B cell (primary cell): ENCODE measurements at places on chromosomes 7 and 10. TPM values are rescaled to one million over a fixed set of nuclear protein-coding genes. Genes with fewer than 3 reads are reported as not detected.

GRCh38 chr10:104424719-104425118, 71.1 kb downstream of the CFAP58 start:
- no peak overlapping the region for H3K4me3 ChIP-seq
- H3K4me1 ChIP-seq, result no peaks in the 10 kb centered on the region
- no peak for DNase-seq
- H3K36me3 ChIP-seq, result no peaks in the 10 kb centered on the region
- H3K27me3 ChIP-seq, result no peaks in the 10 kb centered on the region

- H3K27me3 ChIP-seq, result no peaks in the 10 kb centered on the region
- no peak overlapping the region for H3K4me3 ChIP-seq
- no peaks in the 10 kb centered on the region for H3K36me3 ChIP-seq
- DNase-seq, result peak; percentile 19
- H3K27ac ChIP-seq, result no peak overlapping the region
Observed at GRCh38 chr7:150753826-150754603, 16.8 kb downstream of the GIMAP5 start.

GRCh38 chr10:58152673-58153263, 114.9 kb downstream of the IPMK start:
- no peaks in the 10 kb centered on the region for H3K27me3 ChIP-seq
- no peak overlapping the region for H3K4me3 ChIP-seq
- H3K27ac ChIP-seq, result no peak overlapping the region
- DNase-seq, result peak; percentile 22
- H3K36me3 ChIP-seq, result no peaks in the 10 kb centered on the region

DNA sequence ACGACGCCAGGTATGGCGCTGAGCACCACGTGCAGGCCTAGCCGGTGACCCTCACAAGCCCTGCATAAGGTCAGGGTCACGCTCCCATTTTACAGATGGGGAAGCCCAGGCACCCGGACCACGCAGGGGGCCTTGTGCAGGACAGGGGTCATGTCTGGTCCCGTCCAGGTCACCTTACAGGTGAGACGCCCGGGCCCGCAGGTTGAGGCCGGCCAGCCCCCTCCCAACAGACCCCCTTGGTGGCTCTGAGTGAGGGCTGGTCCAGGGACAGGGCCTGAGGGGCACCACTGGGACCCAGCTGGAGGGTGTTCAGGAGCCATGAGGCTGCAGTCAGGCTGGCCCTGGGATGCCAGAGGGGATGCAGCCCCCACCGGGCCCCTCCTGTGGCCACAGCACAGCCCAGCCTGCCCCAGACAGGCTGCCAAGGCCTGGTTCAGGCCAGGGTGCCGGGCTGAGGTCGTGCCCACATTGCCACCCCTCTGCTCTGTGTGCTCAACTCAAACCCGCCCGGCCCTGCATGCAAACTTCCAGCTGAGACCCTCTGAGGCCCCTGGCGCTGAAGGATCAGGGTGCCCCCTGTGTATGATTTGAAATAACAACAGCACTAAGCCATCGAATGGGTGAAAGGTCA, 69.0 kb downstream of the PWWP2B start:
- H3K4me3 ChIP-seq, result no peak overlapping the region
- H3K4me1 ChIP-seq, result no peaks in the 10 kb centered on the region
- H3K27ac ChIP-seq, result no peak overlapping the region
- no peaks in the 10 kb centered on the region for H3K36me3 ChIP-seq
- H3K27me3 ChIP-seq, result no peaks in the 10 kb centered on the region

GRCh38 chr10:44382981-44383748, 1.7 kb downstream of the CXCL12 start:
- no peak for DNase-seq
- no peaks in the 10 kb centered on the region for H3K36me3 ChIP-seq
- H3K4me1 ChIP-seq, result no peaks in the 10 kb centered on the region

- no peak overlapping the region for H3K27ac ChIP-seq
- H3K4me1 ChIP-seq, result no peaks in the 10 kb centered on the region
- H3K4me3 ChIP-seq, result no peak overlapping the region
- H3K36me3 ChIP-seq, result no peaks in the 10 kb centered on the region
- H3K27me3 ChIP-seq, result no peaks in the 10 kb centered on the region
Observed at GRCh38 chr10:59090817-59091622, 85.4 kb upstream of the PHYHIPL start.

DNA sequence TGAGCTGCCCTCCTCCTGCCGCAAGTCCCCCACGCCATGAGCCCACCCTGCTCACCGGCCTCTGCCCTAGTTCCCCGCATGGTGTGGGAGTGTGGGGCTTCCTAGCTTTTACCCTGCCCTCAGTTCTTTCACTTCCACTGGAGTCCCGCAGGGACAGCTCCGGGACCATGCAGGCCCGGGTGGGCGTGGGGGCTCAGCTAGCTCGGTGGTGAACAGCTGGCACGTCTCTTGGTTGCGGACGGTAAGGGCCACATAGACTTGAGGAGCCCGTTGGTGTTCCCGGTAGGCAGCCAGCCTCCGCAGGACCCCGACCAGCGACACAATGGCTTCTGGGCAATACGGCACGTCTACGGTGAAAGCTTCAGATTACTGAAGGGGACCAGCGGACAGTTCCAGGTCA, 108.9 kb upstream of the CCZ1B start:
- H3K4me3 ChIP-seq, result no peak overlapping the region
- DNase-seq, result no peak
- no peaks in the 10 kb centered on the region for H3K4me1 ChIP-seq
- no peaks in the 10 kb centered on the region for H3K36me3 ChIP-seq
- no peak overlapping the region for H3K27ac ChIP-seq

- no peak for DNase-seq
- H3K27me3 ChIP-seq, result no peaks in the 10 kb centered on the region
- H3K36me3 ChIP-seq, result no peaks in the 10 kb centered on the region
- H3K27ac ChIP-seq, result no peak overlapping the region
- no peak overlapping the region for H3K4me3 ChIP-seq
Observed at GRCh38 chr7:146720195-146720594, 603.6 kb downstream of the CNTNAP2 start.

DNA sequence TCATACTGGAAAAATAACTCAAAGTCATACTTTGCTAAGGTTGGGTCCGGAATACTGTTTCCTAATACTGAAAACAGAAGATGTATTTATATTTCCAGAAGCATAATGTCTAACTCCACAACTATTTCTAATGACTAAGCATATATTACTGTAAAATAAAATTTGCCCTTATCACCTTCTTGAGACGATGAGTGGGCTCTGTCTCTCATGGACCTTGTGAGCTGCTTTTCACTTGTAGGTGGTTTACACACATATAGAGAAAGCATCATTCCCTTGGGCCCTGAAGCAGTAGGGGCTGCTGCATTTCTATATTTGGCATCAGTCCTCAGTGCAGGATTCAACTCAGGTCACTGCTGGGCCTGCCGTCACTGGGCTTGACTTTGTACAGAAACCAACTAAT, 10.7 kb upstream of the FAM13C start:
- DNase-seq, result no peak
- H3K4me3 ChIP-seq, result no peak overlapping the region
- no peaks in the 10 kb centered on the region for H3K27me3 ChIP-seq
- H3K27ac ChIP-seq, result no peak overlapping the region

- H3K36me3 ChIP-seq, result no peaks in the 10 kb centered on the region
- no peaks in the 10 kb centered on the region for H3K27me3 ChIP-seq
- H3K4me1 ChIP-seq, result no peaks in the 10 kb centered on the region
- no peak overlapping the region for H3K27ac ChIP-seq
Observed at GRCh38 chr7:15396210-15397158, 165.3 kb downstream of the AGMO start.

DNA sequence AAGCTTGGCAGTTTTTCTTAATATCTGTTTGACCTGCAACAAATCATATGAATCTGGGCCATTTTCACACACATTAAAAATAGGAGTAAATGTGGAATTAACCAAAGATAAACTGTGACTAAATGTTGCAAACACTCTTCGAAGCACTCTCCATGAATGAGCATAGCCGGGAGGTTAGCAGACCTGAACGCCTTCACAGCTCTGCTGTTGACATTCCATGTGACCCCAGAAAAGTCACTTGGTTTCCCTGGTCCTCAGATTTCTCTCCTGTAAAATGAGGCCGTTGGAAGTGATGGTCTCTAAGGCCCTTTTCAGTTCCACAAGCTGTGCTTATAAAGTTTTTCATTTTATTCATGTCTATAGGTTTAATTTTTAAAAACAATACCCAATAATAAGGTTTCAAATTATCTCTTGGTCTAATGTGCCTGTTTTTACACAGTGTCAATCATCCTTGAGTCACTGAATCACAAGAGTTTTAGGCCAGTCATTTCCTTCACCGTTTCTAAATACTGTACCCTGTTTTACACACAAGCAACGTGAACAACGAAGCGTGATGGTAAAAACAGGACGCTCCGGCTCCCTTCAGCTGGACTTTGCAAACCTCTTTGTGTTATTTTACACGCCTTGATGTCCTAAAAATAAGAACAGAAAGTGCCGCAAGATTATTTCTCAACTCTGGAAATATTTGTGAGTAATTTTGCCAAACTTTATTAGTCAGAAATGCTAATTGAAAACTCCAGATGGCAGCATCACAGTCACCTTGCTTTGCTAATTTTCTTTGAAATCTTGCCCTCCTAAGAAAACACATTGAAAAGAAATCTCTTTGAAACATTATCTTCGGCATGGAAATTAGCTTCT, 38.6 kb upstream of the MET start:
- no peaks in the 10 kb centered on the region for H3K27me3 ChIP-seq
- no peaks in the 10 kb centered on the region for H3K4me1 ChIP-seq
- no peaks in the 10 kb centered on the region for H3K36me3 ChIP-seq
- H3K4me3 ChIP-seq, result no peak overlapping the region

DNA sequence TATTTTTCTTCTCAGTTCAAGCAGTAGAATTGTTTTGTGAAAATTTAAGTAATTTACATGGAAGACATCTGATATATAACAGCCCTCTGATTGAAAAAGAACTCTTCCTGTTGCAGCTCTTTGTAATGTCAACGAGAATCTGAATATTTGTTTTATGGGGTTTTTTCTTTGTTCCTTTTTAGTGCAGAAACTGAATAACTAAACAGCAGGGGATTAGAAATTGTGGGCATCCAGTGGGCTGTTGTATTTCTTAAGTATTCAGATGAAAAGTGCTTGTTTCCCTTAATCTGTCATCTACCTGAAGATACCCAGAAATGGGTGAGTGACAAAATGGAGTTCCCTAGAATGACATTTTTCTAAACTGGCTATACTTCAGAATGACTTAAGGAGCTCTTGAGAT, 7.4 kb downstream of the ARL4A start:
- no peak for DNase-seq
- H3K4me1 ChIP-seq, result peaks cover 3% of the 10 kb centered on the region
- no peaks in the 10 kb centered on the region for H3K27me3 ChIP-seq
- H3K27ac ChIP-seq, result no peak overlapping the region

DNA sequence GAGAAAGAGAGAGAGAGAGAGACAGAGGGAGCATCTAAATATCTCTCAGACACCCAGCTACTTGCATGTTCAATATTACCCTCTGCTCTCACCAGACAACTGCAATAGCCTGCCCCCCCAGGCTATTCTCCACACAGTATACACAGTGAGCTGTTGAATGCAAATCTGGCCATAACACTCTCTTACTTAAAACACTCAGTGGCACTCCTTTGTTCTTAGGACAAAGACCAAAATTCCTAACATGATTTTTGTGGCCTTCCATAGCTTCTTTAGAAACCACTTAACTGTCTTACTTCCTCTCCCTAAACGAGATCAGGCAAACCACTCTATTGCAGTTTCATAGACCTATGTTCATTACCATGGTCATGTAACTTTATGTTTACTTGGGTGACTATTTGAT, 903.6 kb upstream of the AUTS2 start:
- H3K36me3 ChIP-seq, result no peaks in the 10 kb centered on the region
- H3K27ac ChIP-seq, result no peak overlapping the region
- DNase-seq, result no peak
- no peaks in the 10 kb centered on the region for H3K4me1 ChIP-seq

DNA sequence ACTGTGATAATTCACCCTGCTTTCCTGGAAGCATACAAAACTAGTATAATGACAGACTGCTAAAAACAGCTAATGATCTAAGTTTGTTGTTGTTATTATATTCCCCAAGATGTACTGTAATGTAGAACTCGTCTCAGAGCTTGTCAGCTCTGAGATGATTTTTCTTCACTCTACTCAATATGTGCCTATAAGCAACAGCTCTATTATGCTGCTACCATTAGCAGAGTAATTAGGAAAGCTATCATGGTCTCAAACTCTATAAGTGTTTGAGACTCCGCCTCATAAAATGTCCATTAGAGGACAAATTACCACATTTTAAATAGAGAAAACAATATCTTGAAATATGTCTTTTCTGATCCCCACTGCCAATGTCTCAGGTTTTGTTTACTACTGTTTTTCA, 476.5 kb upstream of the PCDH15 start:
- H3K27me3 ChIP-seq, result no peaks in the 10 kb centered on the region
- H3K4me3 ChIP-seq, result no peak overlapping the region
- no peak for DNase-seq
- H3K27ac ChIP-seq, result no peak overlapping the region

DNA sequence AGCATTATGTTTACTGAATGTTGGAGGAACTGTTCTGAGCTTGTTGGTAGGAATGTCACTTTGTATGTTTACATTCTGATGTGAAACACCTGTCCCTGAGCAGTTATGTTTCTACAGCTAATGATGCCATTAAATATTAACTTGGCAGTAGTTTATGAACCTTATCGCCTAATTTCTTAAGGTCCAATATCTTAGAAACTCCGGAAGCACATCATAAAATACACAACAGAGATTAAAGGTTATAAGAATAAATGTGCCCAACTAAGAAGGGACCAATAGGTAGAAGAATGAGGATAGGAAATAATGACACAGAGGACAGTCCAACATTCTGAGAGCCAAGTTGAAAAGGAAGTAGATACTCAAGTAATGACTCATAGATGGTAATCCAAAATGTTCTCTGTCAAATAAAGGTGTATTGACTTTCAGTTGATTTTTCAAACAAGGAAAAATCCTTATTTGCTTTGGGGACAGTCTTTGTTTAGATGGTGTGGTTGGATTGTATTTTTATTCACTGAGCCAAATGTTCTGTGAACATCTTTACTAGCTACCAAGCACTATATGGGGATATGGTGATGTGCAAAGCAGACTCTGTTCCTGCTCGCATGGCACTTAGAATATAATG, 31.9 kb downstream of the LCOR start:
- H3K36me3 ChIP-seq, result peaks cover 7% of the 10 kb centered on the region
- no peak overlapping the region for H3K4me3 ChIP-seq
- peak overlapping the region; percentile 12 for H3K27ac ChIP-seq
- peaks cover 23% of the 10 kb centered on the region for H3K4me1 ChIP-seq
- no peaks in the 10 kb centered on the region for H3K27me3 ChIP-seq

DNA sequence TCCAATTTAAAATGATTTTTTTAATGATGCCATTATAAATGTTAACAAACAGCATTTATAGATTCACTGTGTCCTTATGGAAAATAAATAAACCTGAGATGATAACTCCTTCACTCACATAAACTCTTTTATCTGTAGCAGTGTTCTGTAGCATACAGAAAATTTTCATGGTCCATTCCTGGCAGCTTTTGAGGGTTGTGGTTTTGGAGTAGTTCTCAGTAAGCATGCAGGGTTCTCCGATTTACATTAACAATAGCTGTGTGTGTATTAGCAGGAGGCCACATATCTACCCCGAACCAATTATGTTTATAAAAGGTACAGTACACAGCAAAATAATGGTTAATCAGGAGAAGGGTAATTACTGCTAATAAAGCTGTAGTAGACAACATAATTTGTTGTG, 162.7 kb downstream of the CDCA7L start:
- H3K27ac ChIP-seq, result no peak overlapping the region
- H3K36me3 ChIP-seq, result no peaks in the 10 kb centered on the region
- DNase-seq, result no peak
- no peaks in the 10 kb centered on the region for H3K4me1 ChIP-seq

GRCh38 chr7:121116396-121116795, 127.9 kb downstream of the CPED1 start:
- no peaks in the 10 kb centered on the region for H3K27me3 ChIP-seq
- H3K4me3 ChIP-seq, result no peak overlapping the region
- no peaks in the 10 kb centered on the region for H3K36me3 ChIP-seq
- no peaks in the 10 kb centered on the region for H3K4me1 ChIP-seq

The STOX1 gene
- total RNA-seq, result 0.53 and 0.57 TPM in 2 replicates

The PPP1R9A gene
- total RNA-seq, result 2.6 and 4.8 TPM in 2 replicates

The CLCN1 gene
- total RNA-seq, result not detected in 2 replicates

The LRRC17 gene
- total RNA-seq, result 0.53 and 0.86 TPM in 2 replicates

The PNLIPRP3 gene
- total RNA-seq, result not detected in 2 replicates

The SPDYE8 gene
- not detected in 2 replicates for total RNA-seq
